ENCODE measurements at places on chromosomes 7 and 10.
A peak's percentile ranks its signal among the peaks of the same experiment; 100 is the strongest.

- no peak for DNase-seq
Observed at GRCh38 chr7:11026452-11027359, 53.0 kb downstream of the PHF14 start.

GRCh38 chr10:81874875-81875466 is at the start of gene NRG3:
Gene NRG3 (plus strand): TSS chr10:81875194.
- no peak for DNase-seq

DNA sequence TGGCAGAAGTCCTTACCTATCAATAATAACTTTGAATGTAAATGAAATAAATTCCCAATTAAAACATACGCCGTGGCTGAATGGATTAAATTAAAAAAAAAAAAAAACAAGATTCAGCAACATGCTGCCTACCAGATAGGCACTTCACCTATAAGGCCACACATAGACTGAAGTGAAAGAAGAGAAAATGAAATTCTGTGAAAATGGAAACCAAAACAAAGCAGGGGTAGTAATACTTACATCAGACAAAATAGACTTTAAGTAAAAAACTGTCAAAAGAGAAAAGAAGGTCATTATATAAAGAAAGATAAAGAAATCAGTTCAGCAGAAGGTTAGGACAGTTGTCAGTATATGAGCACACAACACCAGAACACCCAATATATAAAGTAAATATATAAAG is 55.3 kb downstream of the TCAF1 start:
- no peak for DNase-seq

DNA sequence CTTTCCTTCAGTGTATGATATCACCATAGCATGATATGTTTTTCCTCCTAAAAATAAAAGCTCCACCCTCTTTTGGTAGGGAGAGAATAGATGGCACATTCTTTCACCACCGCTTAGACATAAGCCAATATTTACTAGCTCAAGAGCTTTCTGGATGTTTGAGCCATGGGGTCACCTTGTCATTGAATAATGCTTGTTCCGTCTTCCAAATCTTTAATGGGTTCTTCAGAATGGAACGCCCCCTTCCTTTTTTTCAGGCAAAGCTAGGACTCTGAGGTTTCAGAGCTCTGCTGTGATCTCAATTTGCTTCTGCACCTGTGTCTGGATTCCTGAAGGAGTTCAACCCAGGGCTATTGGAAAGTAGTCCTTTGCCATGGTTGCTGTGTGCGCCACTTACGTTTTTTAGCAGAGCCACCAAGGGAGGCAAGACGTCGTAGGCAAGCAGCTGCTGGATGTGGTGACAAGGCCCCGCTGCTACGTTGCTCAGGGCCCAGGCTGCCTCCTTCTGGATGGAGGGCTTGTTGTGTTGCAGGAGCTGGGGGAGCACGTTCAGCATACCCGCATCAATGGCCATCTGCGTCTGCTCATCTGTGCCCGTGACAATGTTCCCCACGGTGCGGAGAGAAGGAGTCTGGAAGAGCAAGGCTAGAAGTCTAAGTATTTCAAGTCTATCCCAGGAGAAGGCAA is 23.2 kb downstream of the KPNA7 start:
- DNase-seq, result no peak

- DNase-seq, result no peak
Observed at GRCh38 chr10:14660831-14661230, 113.9 kb downstream of the FAM107B start.

DNA sequence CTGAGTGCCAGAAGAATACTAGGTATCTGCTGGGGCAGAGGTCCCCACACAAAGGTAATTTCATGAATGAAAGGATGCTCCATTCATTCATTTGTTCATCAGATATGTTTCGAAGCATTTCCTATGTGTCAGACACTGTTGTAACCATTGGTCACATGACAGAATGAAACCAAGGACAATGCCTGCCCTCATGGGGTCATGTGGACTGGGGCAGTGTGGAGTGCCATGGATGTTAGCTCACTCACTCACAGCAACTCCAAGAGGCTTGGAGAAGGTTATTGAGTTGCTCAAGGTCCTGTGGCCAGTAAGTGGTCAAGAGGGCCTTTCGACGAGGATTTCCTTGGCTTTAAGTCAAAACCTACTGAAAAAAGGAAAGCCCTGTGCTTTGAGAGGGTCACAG is 223.5 kb downstream of the ARHGAP12 start:
- no peak for DNase-seq

GRCh38 chr10:5047912-5048628 is 44.4 kb upstream of the AKR1C2 start:
- no peak for DNase-seq

- no peak for DNase-seq
Observed at GRCh38 chr10:17821893-17822292, 12.7 kb downstream of the MRC1 start.

GRCh38 chr10:85767891-85768290 is 598.7 kb downstream of the GRID1 start:
- no peak for DNase-seq

- no peak for DNase-seq
Observed at GRCh38 chr10:126618466-126618865, 52.0 kb downstream of the C10orf90 start.

- no peak for DNase-seq
Observed at GRCh38 chr10:62637249-62638061, 167.1 kb upstream of the ADO start.

DNA sequence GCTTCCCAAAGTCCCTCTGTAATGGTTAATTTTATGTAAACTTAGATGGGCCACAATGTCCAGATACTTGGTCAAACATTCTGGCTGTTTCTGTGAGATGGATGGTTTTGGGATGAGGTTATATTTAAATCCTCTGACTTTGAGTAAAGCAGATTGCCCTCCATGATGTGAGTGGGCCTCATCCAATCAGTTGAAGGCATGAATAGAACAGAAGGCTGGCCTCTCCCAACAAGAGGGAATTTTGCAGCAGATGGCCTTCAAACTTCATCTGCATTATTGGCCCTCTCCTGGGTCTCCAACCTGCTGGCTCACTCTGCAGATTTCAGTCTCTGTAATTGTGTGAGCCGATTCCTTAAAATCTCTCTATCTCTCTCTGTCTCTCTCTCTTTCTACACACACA is 362.3 kb downstream of the GRID1 start:
- DNase-seq, result no peak

DNA sequence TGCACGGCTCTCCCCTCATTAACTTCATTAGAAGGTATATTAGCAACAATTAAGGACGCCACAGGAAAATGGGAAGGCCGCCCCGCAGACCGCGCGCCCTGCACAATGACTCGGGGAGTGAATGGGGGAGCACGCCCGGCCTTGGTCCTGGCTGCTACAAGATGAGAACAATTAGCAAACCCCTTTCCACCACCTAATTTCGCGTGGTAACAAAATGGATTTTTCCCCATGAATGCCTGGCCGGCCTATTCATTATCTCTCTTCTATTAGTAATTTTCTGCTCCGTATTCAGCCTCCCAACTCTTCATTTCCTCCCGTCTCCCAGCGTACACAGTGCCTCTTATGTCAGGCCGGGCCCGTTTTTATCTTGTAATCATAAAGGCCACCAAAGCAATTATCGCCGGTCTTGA is 346.9 kb downstream of the DNAJB6 start:
- DNase-seq, result no peak

GRCh38 chr7:1846331-1847065 is 176.4 kb downstream of the ELFN1 start:
- DNase-seq, result peak; percentile 38

DNA sequence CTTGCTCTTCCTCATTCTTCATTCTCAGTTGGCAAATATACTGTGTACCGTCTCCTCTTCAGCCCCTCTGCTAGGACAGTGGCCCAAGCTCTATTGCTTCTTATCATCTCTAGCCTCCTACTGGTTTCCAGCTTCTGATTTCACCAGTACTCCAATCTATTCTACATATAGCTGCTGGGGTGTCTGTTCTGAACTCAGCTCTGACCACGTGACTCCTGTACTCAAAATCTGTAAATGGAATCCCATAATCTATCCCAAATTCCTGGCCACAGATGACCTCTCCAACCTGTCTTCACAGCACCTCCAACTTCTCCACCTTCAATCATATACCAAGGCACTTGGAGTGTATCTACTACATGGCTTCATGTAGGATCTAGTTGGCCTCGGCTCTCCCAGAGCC is 152.9 kb downstream of the NRCAM start:
- DNase-seq, result no peak

DNA sequence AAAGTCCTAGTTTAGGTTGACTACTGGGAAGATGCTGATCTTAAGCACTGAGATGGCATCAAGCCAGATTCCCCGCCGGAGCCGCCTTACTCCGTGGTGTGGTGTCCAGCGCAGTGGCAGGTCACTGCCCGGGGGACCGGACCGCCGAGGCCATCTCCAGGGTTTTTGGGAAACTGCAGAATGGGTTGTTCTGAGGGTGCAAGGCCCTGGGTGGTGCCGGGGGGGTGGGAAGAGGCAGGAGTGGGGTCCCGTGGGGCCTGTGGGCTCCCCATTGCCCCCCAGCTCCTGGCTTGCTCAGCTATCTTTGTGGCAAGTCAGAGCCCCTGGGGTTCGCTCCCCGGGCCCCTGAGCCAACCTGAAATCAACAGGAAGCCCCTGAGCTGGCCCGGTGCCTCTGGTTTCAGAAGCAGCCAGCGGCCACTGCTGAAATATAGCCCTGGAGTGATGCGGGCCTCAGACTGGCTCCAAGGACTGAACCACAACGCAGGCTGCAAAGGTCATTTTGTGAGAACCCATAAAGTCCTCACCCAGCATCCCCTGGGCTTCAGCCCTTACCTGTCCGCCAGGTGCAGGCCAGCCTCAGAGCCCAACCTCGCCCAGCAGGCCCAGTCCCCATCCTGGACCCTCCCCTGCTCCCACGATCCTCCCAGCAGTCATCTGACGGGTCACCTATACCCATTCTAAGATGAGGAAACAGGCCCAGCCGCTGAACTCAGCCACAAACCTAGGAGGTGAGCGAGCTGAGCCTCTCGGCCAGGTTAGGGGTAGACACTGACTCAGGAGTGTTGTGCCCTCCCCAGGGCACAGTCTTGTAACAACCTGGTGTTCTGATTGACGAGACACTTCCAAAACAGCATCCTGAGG is 102.7 kb downstream of the PDGFA start:
- peak; percentile 41 for DNase-seq

GRCh38 chr10:46248651-46249146 is 38.1 kb upstream of the ANTXRL start:
- no peak for DNase-seq

GRCh38 chr10:79331709-79332108 is 15.6 kb upstream of the PPIF start:
- peak; percentile 55 for DNase-seq

DNA sequence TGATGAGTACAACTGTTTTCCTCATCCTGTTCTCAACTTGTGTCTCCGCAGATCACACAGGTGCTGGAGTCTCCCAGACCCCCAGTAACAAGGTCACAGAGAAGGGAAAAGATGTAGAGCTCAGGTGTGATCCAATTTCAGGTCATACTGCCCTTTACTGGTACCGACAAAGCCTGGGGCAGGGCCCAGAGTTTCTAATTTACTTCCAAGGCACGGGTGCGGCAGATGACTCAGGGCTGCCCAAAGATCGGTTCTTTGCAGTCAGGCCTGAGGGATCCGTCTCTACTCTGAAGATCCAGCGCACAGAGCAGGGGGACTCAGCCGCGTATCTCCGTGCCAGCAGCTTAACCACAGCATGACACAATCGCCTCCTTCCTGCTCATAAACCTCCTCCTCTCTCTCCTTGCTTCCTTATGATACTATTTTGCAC is 126.7 kb upstream of the PRSS58 start:
- DNase-seq, result peak; percentile 52

GRCh38 chr10:122911889-122912484 is 1.6 kb downstream of the FAM24A start:
- peak; percentile 45 for DNase-seq

DNA sequence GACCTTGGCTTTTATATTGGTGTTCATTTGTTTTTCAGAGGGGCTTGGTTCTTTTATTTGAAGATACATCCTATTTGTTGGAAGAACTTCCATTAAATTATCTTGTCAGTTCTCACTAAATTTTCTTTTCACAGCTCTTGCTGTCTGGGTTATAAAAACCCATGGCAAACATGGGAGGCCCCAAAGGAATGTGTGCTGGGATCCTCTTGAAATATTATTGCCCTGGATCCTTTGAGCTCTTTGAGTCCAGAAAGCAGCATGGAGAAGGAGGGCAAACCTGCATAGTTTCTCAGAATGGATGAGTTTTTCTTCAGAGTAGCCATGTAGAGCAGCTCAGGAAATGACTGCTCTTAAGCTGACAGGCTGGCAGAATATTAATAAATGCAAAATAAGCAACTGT is 187.4 kb downstream of the CTTNBP2 start:
- no peak for DNase-seq

DNA sequence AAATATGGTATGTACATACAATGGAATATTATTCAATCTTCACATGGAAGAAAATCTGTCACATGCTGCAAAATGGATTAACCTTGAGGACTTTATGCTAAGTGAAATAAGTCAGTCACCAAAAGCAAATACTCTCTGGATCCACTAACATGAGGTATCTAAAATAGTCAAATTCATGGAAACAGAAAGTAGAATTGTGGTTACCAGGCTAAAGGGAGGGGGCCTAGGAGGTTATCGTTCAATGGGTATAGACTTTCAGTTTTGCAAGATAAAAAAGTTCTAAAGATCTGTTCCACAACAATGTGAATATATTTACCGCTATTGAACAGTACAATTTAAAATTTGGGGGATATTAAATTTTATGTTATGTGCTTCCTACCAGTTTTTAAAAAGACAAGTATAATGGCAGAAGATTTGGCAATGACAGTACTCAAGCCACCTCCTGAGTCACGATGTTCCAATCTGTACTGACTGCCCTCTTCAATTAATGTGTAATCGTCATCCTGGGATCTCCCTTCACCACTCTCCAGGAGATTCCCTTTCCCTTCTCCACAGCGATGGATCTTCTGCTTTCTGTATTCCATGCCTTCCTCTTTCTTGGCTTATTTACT is 32.3 kb upstream of the IL6 start:
- no peak for DNase-seq

All from lower lobe of right lung (tissue), 2 donors.